ENCODE measurements at places on chromosomes 1 and 21.

GRCh38 chr1:181423301-181423918 is 59.9 kb upstream of the CACNA1E start:
- DNase-seq, result peak; percentile 44

- no peak for DNase-seq
Measured at GRCh38 chr1:197663162-197663953, 111.9 kb downstream of the DENND1B start.

DNA sequence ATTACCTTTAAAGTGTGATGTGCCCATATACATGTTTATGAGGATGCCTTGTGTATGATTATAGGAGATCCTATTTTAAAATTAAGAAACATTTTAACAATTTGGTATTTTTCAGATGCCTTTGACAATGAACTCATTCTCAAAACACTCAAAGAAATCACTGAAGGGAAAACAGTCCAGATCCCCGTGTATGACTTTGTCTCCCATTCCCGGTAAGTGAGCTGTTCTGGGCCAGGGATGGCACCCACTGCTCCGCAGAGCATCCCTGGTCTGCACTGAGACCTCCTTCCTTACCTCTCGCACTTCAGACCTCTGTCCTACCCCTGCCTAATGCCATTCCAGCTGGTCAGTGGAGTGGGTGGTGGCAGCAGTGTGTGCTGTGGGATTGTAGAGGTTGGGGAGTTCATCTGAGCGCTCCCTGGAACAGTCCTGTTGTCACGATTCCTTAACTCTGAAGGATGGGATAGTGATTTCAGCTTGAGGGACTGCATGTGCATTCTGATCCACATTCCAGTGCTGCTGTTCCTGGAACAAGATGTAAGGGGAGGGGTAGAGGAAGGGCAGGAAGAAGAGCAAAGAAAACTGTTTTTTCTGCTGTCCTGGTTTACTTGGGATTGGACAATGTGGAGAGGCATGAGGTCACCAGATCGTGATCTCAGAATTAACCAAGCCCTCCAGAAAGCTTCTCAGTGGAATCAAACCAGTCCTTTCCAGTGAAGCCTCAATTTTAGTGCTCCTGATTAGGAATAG is 63.9 kb downstream of the UCK2 start:
- DNase-seq, result no peak

GRCh38 chr1:245663373-245663772 is 508.6 kb downstream of the KIF26B start:
- no peak for DNase-seq

DNA sequence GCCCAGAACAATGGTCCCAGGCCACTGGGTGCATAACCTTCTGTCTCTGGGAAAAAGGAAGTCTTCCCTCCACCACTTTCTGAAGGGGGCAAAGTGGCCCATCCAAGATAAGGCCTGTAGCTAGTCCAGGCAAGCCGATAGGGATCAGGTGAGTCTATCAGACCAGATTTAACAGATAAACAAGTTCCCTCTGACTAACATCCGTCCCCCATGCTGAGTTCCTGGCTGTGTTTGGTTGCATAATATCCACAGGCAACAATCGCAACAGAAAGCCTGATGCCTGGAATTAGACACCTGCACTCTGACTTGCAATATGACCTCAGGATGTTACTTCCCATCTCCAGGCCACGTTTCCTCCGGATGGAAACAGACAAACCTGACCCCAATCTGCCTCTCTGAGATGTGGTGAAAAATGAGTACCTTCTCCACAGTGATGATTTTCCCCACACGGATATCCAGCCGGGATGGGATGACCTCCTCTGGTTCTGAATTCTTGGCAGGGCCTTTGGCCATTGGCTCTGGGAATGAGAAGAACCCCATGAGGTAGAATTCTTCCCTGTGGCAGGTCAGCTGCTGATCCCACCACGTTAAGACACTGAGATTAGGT is 36.4 kb downstream of the YARS1 start:
- no peak for DNase-seq

All from stimulated activated naive CD8-positive, alpha-beta T cell treated with anti-CD3 and anti-CD28 coated beads, Interleukin-15, amount 100 ng/mL, for 72 hours (primary cell).